Heart right ventricle (tissue), 16 donors: ENCODE measurements at places on chromosomes 11 and 22. TPM values are rescaled to one million over a fixed set of nuclear protein-coding genes. Genes with fewer than 3 reads are reported as not detected.

The STK33 gene
- 23.3 TPM for total RNA-seq

The SCGB1D2 gene
- total RNA-seq, result 2.0 TPM

GRCh38 chr11:110894224-110894623 is 182.0 kb upstream of the ARHGAP20 start:
- H3K27ac ChIP-seq, result no peak overlapping the region
- DNase-seq, result no peak
- no peaks in the 10 kb centered on the region for H3K36me3 ChIP-seq
- no peaks in the 10 kb centered on the region for H3K4me1 ChIP-seq
- H3K27me3 ChIP-seq, result no peaks in the 10 kb centered on the region
- H3K4me3 ChIP-seq, result no peak overlapping the region

DNA sequence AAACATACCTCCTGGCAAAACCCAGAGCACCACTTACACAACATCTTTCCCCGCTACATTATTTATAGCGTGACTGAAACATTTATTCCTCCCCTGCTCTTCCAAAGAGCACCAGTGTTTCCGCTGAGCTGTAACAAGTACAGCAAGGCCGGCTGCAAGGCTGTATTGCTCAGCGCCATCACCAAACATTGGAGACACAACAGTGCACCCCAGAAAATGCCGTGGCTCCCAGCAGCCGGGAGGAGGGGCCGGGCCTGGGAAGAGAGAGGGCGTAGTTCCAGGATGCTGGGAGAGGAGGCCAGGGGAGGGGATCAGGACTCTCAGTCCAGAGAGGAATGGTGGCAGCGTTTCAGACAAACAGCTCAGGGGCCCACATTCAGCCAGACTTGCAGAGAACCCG is 133.2 kb downstream of the DSCAML1 start:
- no peaks in the 10 kb centered on the region for H3K36me3 ChIP-seq
- no peak for DNase-seq
- H3K27me3 ChIP-seq, result no peaks in the 10 kb centered on the region
- H3K27ac ChIP-seq, result no peak overlapping the region

- H3K27ac ChIP-seq, result no peak overlapping the region
- no peaks in the 10 kb centered on the region for H3K27me3 ChIP-seq
- H3K4me1 ChIP-seq, result no peaks in the 10 kb centered on the region
These were observed 2.4 kb downstream of the OR52E1 start for GRCh38 chr11:5071799-5072198.

DNA sequence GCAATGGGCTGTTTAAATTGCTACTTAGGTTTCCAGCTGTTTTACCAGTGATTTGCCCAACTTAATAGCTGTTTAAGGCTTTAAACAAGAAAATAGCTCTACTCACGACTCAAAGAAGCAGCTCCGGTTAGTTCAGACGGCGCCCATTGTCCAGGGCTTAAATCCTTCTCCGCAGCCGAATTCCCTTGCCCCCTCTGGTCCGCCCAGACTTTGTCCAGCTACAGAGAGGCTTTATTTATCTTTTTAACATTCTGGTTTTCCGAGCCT is 20.9 kb upstream of the SCUBE1 start:
- no peaks in the 10 kb centered on the region for H3K4me1 ChIP-seq
- peaks cover 41% of the 10 kb centered on the region for H3K27me3 ChIP-seq
- H3K4me3 ChIP-seq, result no peak overlapping the region
- DNase-seq, result no peak
- no peaks in the 10 kb centered on the region for H3K36me3 ChIP-seq

DNA sequence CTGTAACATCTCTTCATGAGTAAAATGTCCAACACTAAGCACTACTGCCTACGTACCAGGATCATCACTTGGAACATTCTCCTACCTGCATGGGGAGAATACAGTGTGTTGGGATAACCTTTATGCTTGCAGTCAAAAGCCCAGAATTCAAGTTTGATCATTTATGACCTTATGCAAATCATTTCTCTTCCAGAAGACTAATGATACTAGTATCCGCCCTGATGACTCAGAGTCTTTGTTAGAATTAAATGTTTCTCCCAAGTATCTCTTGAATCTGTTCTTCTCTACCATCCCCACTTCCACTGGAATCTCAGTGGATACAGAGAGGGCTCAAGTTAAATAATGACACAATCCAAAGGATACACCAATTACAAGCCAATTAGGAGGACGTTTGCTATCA is 12.4 kb downstream of the MAJIN start:
- H3K4me1 ChIP-seq, result no peaks in the 10 kb centered on the region
- H3K36me3 ChIP-seq, result no peaks in the 10 kb centered on the region
- no peak for DNase-seq
- H3K27me3 ChIP-seq, result no peaks in the 10 kb centered on the region
- no peak overlapping the region for H3K4me3 ChIP-seq

DNA sequence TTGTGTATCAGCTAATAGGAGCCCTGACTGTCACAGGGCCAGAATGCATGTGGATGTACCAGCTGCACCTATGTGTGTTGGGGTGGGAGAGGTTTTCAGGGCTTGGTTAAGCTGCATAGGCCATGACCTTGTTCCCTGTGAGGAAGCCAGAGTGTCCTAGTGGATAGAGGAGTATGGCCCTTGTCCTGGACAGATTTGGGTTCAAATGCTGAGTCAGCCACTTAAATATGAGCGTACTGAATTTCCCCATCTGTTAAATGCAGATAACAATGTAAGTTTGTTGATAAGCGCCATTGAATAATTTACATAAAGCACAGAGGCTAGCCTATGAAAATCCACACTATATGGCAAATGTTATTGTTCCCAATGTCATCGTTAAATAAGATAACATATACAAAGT is 74.4 kb downstream of the PANX1 start:
- H3K4me3 ChIP-seq, result no peak overlapping the region
- no peaks in the 10 kb centered on the region for H3K27me3 ChIP-seq
- H3K27ac ChIP-seq, result no peak overlapping the region
- H3K4me1 ChIP-seq, result no peaks in the 10 kb centered on the region
- no peaks in the 10 kb centered on the region for H3K36me3 ChIP-seq
